ENCODE measurements at places on chromosomes 3 and 15. TPM values are rescaled to one million over a fixed set of nuclear protein-coding genes. Genes with fewer than 3 reads are reported as not detected.

DNA sequence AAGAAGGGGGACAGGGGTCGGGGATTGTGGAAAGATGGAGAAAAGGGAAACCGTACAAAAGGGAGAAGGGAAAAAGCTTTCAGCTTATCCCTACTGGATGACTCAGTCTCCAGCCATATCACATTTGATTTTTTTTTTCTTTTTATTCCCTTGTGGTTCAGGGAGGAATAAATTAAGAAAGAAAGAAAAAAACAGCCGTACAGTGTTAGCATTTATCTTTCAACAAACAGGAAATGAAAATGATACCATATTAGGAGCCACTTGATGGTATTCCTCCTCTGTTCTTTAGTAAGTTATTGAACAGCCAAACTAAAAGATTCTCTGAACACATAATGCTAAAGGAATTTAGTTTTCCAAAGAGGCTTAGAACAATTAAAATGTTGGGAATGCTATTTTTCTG, 594.4 kb downstream of the FOXP1 start:
- no peak for DNase-seq

DNA sequence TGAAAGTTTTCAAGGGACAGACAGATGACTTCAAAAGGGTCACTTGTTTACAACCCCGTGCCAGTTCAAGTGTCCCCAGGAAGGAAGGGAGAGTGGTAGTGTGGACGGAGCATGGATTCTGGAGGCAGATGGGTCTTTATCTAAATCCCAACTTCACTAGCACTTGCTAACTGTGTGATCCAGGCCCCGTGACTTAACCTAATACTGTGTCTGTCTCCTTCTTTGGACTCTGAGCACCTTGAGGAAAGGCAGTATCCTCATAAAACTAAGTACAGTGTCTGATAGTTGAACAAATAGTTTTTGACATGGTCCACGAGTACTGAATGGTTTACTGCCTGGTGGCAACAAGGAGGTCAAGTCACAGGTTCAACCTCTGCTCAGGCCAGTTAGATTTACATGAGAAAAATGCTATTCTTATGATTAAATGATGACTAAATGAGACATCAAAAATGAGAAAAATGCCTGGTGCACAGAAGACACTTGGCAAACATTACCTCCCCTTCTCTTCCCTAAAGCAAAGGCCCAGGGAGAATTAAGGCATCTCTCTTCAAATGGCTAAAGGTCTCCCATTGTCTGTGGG, 48.9 kb downstream of the ABCC5 start:
- DNase-seq, result no peak

GRCh38 chr3:188097791-188098190, 56.2 kb upstream of the LPP start:
- no peak for DNase-seq

- no peak for DNase-seq
Measured at GRCh38 chr3:123256256-123256655, 54.5 kb downstream of the SEC22A start.

DNA sequence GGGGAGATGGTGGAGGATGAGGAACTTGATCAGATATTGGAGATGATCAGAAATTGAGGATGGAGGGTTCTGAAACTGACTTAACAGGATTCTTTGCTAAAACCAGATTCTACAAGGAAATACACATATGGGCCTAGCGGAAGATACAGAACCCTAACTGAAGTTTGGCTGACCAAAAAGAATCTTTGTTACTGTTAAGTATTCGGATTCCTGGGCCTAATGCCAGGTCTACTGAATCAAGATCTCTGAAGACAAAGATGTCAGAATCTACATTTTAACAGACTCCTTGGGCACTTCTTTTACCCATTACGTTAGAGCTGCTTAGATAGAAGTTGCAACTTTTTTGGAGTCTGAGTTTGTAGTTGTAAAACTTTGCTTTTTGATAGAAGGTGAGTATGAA, 137.7 kb downstream of the FNDC3B start:
- DNase-seq, result no peak

GRCh38 chr15:90869140-90869541, 753 bp downstream of the FURIN start:
- no peak for DNase-seq

- DNase-seq, result no peak
Measured at GRCh38 chr3:39900462-39901002, 91.1 kb downstream of the MYRIP start.

DNA sequence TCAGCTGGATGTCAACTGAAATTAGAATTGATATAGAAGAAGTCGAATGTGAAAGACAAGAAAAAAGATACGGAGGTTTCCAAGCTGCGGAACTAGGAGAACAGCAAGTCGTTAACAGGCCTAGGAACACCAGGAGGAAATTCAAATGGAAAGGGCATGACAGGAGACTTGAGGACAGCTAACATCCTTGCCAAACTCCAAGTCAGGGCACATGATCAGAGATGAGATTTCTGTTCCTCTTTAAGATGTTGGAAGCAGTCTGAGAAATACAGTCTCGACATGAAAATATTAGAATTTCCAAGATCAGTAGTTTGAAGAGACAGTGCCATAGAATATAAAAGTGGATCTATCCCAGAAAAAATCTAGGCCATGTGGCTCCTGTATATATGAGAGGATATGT, 5.0 kb downstream of the MYO5A start:
- no peak for DNase-seq

DNA sequence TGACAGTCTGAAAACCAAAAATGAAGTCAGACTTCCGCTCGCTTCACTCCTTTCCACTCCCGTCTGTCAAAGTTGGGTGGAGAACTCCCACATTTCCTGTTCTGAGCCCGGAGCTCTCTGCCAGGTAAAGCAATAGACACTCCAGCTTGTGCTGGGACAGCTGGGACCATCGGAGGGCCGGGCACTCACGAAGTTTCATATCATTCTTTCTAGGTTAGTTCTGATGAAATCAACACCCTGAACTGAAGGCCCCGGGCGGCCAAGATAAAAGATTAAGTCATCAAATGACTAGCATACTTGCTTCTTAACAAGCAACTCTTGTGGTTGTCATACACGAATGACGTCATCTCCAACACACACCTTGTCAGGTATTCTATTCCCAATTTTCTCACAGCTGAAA, 42.1 kb downstream of the MAGI1 start:
- no peak for DNase-seq

DNA sequence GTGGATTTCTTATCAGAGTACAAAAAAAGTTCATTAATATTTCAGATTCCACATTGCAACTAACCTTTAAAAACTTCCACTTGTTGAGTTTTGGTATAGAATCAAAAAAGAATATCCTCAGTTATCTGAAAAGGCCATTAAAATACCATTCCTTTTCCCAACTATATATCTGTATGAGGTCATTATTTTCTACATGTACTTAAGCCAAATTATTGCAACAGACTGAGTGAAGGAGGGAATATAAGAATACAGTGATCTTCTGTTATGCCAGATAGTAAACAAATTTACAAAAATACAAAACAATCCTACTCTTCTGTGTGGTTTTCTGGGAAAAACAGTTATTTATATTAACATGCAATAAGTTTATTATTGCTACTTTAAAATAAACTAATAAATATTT, 5.7 kb upstream of the GANC start:
- no peak for DNase-seq

DNA sequence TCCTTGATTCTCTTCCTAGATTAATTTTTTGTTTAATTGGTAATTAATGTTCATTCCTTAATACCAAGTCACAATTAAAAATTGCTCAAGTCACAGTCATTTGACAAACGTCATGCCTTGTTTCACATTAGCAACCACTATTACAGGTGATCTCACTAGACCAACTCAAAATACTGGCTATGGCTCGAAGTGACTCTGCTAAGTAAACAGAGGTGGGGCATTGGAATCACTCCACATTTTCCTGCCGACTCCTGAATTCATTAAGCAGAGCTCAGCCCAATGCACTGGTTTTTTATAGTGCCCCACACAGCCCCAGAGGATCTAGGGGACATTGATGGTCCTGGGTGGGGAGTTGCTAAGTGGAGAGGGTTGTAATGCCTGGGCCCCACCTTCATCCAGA, 201.2 kb upstream of the NSMCE3 start:
- no peak for DNase-seq

GRCh38 chr3:196398782-196399181, 33.4 kb downstream of the UBXN7 start:
- DNase-seq, result no peak

Gene FAM81A
- total RNA-seq, result 0.37 TPM

Gene TRIM71
- total RNA-seq, result not detected

Gene RTP3
- total RNA-seq, result not detected

Gene RPP14
- total RNA-seq, result 28.0 TPM

Gene CHRM5
- not detected for total RNA-seq

Gene SNX22
- 0.17 TPM for total RNA-seq

Data from psoas muscle (tissue), 8 donors.